ENCODE measurements at places on chromosomes 6 and 20.

GRCh38 chr6:17354700-17355403 lies 38.5 kb upstream of the CAP2 start:
- no peak for DNase-seq

DNA sequence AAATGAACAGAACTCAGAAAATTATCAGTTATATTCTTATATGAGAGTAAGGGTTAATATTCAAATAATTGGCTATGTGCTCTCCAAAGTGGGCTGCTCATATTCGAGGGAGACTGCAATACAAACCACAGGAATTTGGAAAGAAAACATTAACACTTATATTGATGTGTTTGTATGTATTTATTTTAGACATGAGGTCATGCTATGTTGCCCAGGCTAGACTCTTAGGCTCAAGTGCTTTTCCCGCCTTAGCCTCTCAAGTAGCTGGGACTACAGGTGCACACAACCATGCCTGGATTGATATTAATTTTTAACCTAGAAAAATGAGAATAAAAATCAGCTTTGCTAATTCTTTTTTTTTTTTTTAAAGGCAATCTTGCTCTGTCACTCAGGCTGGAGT lies 35.0 kb downstream of the BTBD9 start:
- DNase-seq = no peak

DNA sequence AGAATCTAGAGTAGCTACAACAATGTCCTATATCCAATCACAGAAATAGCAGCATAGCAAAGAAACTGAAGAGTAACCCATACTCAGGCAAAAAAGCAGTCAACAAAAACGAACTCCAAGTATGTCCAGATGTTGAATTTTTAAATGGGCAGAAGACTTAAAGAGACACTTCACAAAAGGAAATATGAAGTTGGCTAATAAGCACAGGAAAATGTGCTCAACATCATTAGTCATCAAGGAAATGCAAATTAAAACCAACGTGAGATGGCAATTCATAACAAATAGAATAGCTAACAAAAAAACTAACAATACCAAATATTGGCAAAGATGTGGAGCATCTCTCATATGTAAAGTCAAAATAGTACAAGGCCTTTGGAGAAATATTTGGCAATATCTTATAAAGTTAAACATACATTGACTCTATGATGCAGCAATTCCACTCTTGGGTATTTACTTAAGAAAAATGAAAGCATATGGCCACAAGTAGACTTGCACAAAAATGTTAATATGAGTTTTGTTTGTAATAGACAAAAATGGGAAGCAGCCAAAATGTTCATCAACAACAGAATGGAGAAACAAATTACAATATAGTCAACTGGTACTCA lies 37.7 kb downstream of the FRK start:
- no peak for DNase-seq

DNA sequence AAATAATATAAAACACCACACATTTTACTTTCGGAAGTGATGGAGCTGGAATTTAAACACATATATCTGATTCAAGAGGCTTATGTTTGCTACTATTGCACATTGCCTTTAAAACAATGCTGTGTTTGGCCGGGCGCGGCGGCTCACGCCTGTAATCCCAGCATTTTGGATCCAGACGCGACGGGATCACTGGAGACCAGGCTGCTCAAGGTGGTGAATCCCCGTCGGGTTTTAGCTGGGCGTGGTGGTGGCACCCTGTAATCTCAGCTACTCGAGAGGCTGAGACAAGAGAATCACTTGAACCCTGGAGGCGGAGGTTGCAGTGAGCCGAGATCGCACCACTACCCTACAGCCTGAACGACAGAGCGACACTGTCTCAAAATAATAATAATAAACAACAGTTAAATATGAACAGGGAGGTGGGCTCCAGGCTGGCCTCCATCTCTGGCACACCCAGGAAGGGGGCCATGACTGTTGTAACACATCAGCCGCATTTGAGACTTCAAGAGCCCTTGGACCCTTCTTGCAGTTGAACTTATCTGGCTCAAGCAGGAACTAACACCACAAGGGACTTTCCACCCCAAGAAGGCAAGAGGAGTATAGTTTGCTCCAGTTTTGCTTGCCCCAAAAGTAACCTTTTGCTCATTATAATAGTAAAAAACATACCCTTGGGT lies 127.1 kb upstream of the ZNF184 start:
- DNase-seq = no peak

- DNase-seq = no peak
Observed at GRCh38 chr6:79634491-79635231, 3.5 kb downstream of the SH3BGRL2 start.

DNA sequence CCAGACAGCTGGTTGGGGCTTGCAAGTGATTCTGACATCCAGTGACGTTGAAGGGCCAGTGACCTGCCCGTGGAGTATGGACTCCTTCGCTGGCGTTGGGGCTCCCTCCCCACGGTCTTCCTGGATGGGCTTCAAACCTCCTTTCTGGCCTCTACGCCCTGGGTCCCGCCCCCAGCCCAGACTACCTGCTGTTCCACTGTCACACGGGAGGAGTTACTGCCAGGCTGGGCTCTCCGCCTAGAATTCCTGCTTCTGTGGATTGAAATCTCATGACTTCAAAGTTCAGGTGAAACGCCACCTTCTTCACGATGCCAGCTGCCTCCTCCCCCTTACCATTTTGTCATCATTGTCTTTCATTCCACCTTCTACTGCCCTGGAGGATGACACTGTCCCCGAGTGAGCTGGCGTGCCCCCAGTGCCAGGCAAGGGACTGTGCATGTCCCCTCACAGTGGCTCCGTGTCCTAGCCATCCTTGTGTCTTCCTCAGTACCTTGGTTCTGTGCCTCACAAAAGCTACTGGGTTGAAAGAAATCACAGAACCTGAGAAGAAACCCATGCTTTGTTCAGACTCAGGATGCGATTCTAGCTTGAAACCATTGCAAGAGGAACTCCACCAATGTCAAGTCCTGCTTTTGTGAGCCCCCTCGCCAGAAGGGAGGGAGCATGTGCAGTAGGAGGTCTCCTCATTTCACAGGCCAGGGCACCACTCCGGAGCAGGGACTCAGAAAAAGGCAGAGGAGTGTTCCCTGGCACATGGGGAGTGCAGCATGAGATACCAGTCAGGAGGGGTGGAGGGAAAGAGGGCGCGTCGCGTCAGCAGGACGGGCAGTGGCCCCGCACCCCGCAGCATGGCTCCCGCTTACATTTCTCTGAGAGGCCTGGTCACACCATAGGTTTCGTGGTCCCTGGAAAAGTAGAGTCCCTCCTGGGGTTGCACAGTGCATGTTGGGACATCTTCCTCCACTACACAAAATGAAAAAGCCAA lies 11.0 kb upstream of the IRF4 start:
- no peak for DNase-seq

DNA sequence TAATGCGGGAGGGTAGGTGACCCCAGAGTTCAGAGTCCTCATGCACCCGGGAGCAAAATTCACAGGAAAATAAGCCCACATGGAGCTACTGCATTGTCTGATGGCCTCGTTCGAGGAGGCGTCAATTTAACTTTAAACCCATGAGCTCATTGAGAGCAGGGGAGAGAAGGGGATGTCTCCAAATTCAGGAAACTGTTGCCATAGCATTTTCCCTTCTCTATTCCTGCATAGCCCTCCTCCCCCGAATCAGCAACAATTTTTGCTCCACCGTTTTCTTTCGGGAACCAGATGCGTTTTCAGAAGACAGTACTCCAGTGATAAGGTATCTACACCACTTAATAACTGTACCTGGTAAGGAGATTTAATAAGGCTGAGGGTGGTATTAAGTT lies 324 bp upstream of the LAMP5 start:
- no peak for DNase-seq

DNA sequence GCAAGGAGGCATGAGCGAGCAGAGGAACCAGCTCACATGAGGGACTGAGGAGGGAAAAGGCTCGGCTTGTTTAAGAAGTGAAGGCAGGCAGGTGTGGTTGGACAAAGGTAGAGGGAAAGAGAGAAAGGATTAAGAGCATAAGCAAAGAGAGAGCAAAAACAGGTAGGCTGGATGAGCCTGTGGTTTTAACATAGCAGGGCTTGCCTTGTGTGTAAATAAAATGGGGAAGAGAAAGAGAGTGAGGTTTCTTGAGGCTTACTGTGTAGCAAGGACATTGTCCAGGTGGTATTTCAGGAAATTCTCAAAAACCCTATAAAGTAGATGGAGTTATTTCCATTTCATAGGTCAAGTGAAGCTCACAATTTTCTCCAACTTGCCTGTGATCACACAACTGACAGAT lies 93.9 kb upstream of the HDAC2 start:
- DNase-seq = no peak

DNA sequence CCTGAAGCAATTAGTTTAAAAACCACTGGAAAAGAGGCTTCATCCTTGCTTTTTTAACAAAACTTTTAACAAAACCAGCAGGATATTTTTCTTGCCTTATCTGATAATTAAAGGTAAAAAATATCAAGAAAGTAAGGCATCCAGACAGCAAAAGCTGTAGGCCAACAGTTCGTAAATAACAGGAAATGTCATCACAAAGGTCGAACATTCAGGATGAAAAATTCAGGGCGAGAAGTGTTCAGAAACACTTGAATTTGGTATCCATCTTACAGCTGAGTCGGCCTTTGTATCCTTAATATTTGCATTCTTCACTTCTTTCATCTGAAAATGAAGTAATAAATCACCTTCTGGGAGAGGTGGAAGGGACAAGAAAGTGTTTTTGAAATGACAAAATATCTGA lies 8.2 kb upstream of the FILIP1 start:
- DNase-seq = no peak

- DNase-seq = no peak
Observed at GRCh38 chr6:12735786-12736185, 19.2 kb downstream of the PHACTR1 start.

DNA sequence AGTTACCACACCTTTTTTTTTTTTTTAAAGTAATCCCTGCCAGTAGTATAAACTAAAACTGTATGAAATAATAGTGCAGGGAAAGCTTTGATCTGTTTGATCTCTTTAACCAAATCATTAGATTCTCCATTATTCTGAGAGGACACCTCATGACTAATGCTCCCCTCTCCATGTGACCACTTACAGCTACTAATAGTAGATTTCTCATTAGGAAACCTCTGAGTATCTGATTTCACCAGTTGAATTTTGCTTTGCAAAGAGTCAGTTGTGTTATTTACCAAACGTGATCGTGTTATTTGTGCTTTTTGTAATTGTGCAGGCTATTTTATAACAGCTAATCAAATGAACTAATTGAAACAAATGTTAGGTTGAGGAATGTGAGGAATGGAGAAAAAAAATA lies 12.5 kb downstream of the CASP8AP2 start:
- no peak for DNase-seq

Measured in germinal center (tissue), 1 donor.